Mucosa of descending colon (tissue), 3 donors: ENCODE measurements at places on chromosomes 7 and 10.

GRCh38 chr7:80740778-80741545 lies 102.5 kb downstream of the CD36 start:
- no peak for DNase-seq

DNA sequence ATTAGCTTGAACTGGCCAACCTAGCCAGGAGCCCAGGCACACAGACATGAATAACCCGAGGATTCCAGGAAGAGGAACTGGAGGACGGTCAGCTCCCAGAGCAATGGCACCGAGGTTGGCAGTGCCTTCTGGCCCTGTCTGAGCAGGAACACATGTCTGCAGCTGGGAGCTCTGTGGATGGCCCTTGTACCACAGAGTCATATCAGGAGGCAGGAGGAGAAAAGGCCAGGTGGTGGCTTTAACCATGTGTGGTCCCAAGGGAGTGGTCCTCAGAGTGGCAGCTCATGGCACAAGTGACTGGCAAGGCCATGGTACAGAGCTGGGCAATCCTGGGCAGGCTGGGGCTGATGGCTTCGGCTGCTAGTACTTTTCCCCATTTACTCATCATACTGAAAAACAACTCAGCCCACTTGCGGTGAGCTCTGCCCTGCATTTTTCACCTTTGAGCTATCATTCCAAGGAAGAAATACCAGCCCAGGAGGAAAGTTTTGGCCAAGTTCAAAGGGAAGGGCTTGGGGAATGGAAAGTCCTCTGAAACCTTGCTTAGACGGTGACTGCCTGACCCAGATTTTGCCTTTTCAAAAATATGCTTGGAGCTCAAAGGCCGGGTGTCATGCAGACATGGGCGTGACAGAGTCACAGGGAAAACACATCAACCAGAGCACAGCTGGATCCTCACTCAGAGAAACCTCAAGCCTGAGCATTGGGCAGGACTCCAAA lies 25.7 kb upstream of the LOXL4 start:
- no peak for DNase-seq

- DNase-seq, result peak; percentile 92
These were observed 10.4 kb upstream of the CLCN1 start for GRCh38 chr7:143305423-143306070.

DNA sequence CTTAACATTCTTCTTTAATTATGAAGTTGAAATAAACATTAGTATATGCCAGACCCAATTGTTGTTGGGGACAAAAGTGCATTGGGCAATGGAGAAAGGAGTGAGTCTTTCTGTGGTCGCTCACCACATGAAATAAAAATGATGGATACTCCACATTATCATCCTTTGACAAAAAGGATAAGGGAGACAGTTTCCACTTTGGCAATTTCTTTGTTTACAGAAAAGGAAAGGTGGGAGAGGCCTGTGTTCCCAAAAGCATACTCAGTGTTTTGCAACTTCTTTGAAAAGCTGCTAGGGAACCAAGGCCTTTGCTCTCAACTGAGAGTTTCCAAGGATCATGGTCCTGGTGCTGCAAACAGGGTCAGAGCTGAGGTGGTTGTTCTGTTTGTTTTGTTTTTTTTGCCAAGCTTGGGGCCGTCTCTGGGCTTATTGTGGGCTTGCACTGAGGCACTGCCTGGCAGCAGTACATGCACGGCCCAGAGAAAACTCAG lies 341.9 kb downstream of the TNS3 start:
- no peak for DNase-seq

GRCh38 chr10:77240041-77240652 lies 397.5 kb downstream of the KCNMA1 start:
- DNase-seq, result no peak

- no peak for DNase-seq
These were observed 9.4 kb downstream of the TMEM106B start for GRCh38 chr7:12220389-12221046.

DNA sequence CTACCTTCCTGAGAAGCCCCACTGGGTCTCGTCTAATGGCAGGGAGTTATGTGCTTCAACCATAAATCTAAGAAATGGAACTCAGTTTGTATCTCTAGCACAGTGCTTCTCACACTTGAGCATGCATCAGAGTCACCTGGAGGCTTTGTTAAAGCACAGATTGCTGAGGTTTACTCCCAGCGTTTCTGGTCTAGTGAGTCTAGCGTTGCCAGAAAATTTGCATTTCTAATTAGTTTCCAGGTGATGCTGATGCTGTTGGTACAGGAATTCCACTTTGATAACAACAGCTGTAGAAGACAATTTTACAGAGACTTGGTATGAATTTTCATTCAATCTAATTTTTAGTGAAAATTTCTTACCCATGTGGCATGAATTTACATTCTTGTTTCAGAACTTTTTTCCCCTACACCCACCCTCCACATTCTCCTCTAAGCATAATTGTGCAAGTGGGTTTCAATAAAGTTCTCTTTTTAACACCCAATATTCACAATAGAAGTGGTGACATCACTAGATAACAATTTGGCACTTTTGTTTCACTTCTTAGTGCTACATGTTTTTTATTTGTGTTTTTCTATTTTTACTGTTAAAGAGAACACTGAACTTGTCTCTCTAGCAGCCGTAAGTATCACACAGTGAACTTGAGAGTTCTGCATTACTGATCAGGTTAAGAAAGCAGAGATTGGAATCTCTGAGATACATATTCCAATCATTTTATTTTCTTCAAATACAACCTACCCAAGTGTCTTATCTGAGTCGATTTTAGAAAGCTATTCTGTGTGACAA lies 48.4 kb upstream of the BET1 start:
- DNase-seq, result no peak

- no peak for DNase-seq
These were observed 122.1 kb downstream of the NKX6-2 start for GRCh38 chr10:132663666-132664365.

GRCh38 chr7:94486216-94486615 lies 23.4 kb upstream of the CASD1 start:
- no peak for DNase-seq

GRCh38 chr7:3760651-3761050 lies 459.6 kb downstream of the SDK1 start:
- DNase-seq, result no peak

- no peak for DNase-seq
These were observed 502.5 kb upstream of the GHITM start for GRCh38 chr10:83636826-83637225.

DNA sequence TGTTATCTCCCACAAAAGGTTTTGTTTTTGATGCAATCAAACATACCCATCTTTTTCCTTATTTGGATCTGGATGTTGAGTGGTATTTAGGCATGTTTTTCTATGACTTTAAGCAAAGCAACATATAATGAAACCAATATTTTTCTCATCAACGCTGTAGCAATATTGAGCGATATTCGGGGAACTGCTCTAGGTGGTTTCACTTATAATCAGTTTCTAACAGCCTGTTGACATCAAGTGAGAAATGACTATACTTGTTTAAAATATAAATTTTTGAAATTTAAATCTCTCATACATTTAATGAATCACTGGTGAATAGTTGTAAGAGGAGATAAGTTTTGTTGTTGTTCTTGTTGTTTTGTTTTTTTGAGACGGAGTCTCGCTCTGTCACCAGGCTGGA lies 52.8 kb upstream of the CCAR1 start:
- DNase-seq, result no peak
